ENCODE measurements at places on chromosomes 2 and 18.
A peak's percentile ranks its signal among the peaks of the same experiment; 100 is the strongest.

DNA sequence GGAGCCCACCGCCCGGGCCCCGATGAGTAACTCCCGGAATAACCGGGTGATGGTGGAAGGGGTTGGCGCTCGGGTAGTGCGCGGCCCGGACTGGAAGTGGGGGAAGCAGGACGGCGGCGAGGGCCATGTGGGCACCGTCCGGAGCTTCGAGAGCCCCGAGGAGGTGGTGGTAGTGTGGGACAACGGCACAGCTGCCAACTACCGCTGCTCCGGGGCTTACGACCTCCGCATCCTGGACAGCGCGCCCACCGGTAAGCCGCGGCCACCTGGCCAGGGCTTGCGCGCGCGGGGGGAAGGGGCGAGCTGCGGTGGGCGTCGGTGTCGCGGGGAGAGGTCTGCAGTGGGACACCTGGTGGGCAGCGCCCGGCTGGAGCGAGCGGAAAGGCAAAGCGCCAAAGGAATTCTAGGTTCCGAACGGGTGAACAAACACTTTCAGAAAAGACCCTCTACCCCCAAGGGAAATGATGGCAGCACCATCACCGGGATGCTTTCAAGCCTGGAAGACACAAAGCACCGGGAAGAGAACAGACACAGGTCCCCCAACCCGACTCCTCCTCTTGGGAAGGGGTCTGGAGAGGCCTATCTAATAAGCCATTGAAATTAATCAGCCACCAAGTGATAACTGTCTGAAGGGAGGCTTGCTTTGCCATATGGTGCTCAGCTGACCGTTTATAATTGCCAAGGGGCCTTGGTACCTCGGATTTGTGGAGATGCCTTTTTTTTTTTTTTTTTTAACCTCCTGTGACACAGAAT, 1.1 kb downstream of the MIB1 start:
- peak; percentile 42 for DNase-seq

DNA sequence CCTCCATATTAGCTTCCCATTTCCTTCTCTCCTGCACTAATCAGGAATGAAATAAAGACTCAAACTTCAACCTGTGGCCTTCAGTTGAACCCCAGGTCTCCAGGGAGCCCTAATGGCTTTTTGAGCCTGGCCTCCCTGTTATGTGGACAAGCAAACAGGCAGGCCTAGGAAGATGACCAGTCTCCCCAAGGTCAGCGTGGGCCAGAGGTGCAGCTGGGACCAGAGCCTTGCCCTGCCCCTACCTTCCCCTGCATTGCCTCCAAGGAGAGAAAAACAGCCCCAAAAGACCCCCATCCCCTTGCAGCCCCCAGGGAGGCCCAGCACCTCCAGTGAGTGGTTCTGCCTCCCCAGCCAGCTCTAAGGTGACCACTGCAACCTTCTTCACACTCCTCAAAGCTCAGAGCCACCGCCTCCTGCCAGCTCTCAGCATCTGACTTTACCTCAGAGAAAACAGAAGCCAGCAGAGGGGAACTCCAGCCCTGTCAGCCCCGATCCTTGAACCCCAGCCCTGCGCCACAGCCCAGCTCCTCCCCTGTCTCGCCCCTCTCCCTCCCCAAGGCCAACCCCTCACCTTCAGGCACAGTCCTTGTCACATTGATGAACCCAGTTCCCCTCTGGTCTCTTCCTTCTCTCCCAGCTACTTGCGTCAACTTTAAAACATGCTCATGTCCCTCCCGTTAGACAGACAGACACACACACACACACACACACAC, 59.5 kb upstream of the ID2 start:
- no peak for DNase-seq

DNA sequence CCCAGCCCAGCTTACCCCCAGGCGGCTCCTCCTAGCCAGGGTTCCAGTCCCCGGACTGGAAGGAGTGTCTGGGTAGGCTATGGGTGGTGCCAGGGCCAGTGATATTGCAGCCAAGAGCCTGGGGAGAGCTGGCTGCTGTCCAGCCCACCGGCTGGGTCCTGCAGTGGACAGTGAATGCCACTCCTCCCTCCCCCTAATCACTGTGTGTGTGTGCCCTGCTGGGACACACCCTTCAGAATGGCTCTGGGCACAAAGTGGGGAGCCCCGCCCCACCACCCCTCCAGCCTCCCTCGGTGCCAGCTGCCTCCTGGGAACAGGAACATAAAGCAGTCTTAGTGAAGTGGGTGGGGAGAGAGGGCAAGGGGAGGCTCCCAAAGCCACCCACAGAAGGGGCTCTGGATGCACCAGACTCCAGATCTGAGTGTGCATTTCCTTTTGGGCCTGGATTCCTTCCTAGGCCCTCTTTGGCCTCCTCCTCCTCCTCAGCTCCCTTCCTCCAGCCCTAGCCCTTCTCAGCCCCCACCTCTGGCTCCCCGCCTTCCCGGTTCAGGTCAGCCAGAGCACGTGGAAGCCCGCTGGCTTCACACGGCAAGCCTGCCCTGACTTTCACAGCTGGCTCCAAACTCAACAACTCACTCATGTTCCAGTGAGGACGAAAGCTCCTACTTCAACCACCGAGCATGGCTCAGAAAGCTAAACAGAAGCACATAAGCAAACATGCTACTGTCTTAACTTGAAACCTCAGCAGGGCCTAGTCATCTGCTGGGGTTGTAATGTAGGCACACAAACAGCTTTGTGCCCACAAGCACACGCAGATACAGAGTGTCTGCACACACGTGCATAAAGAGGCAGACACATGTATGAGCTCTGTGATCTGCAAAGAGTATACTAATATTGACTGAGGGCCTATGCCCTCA, 209.2 kb upstream of the SMAD2 start:
- no peak for DNase-seq

DNA sequence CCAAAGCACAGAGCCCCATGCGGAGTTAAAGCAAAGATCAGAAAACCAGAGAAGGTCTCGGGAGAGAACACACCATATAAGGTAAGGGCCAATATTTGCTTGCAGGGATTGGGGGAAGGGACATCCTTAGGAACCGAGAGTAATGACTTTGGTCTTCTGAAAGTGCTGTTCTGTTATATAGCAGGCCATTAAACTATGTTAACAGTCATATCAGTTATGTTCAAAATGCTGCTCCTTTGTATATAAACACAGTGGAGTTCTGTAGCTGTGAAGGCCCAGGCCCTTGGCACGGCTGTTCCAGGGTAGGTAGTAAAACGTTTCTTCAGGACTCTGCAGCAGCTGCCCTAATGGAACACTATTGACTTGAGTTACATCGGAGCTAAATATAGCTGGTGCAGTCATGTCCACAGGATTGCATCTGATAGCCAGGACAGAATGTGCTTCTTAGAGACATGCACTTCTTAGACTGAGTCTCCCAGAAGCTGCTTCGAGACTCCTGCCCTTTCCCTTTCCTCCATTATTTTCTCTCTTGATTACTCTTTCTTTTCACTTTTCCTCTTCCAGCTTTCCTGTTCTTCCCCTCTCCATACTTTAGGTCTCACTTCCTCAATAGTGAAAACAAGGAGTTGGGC, 122.4 kb downstream of the SETBP1 start:
- DNase-seq = no peak

DNA sequence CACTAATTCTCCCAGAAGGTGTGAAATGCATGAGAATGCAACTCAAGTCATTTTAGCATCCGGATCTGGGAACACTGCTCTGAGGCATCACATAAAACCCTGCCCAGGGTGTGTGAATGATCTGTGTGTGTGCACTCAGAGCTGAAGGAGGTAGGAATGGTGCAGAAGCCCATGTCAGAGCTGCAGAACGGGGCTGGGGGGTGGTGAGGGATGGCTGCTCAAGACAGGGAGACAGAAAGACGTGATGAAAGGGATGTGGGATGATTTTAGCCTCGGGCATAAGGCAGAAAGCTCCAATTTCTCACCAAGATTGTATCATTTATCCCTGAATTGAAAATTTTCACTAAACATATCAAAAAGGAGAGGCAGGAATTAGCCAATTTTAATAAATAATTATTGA, 369.1 kb downstream of the EIPR1 start:
- no peak for DNase-seq

Measured in ELR (cell line).